Natural killer cell (primary cell): ENCODE measurements at places on chromosomes 6 and 20. TPM values are rescaled to one million over a fixed set of nuclear protein-coding genes. Genes with fewer than 3 reads are reported as not detected.

- H3K4me1 ChIP-seq = peaks cover 7% of the 10 kb centered on the region
- H3K27ac ChIP-seq = no peak overlapping the region
- no peaks in the 10 kb centered on the region for H3K27me3 ChIP-seq
- H3K36me3 ChIP-seq = no peaks in the 10 kb centered on the region
- no peak overlapping the region for H3K4me3 ChIP-seq
These were observed 30.7 kb upstream of the TMX4 start for GRCh38 chr20:8050157-8050837.

Gene LY6G6D
- total RNA-seq = not detected

GRCh38 chr20:47775841-47776240, 9.4 kb downstream of the SULF2 start:
- no peak overlapping the region for H3K27ac ChIP-seq
- H3K4me3 ChIP-seq = no peak overlapping the region
- H3K4me1 ChIP-seq = peaks cover 16% of the 10 kb centered on the region
- no peak for DNase-seq

Gene PNLDC1
- total RNA-seq = not detected

DNA sequence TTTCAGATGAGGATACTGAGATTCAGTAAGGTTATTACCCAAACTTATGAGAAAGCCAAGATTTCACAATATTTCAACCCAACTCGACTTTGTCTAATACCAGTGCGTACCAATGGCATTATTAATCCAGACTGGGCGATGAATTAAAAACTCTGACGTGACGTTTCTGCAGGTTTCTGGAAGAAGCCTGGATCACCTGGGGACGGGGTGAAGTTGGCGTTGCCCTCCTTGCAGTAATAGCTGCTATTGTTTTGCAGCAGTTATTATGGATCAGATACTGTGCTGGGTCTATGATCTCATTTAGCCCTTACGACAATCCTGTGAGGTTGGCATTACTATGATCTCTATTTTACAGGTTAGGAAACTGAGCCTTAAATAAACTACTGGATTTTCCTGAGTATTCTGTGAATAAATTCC, 569 bp upstream of the CDC5L start:
- no peak for DNase-seq
- peaks cover 12% of the 10 kb centered on the region for H3K4me1 ChIP-seq
- peak overlapping the region; percentile 94 for H3K27ac ChIP-seq

DNA sequence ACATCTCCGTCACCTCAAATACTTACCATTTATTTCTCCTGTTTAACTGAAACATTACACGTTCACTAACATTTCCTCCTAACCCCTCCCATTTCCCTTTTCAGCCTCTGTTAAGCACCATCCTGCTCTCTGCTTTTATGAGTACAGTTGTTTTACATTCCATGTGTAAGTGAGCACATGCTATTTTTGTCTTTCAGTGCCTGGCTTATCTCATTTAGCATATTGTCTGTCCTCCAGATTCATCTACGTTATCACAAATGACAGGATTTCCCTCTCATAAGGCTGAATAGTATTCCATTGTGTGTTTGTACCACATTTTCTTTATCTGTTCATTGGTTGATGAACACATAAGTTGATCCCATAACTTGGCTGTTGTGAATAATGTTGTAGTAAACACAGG, 22.7 kb downstream of the TAF11 start:
- H3K4me1 ChIP-seq = no peaks in the 10 kb centered on the region
- no peak overlapping the region for H3K4me3 ChIP-seq
- H3K27ac ChIP-seq = no peak overlapping the region
- peaks cover 36% of the 10 kb centered on the region for H3K36me3 ChIP-seq

Gene TCF21
- total RNA-seq = not detected

- H3K36me3 ChIP-seq = no peaks in the 10 kb centered on the region
- DNase-seq = no peak
- H3K27me3 ChIP-seq = no peaks in the 10 kb centered on the region
- H3K27ac ChIP-seq = no peak overlapping the region
- H3K4me1 ChIP-seq = no peaks in the 10 kb centered on the region
These were observed 26.7 kb upstream of the PDE10A start for GRCh38 chr6:165689699-165690098.

Gene TGM2
- total RNA-seq = 0.33 TPM

DNA sequence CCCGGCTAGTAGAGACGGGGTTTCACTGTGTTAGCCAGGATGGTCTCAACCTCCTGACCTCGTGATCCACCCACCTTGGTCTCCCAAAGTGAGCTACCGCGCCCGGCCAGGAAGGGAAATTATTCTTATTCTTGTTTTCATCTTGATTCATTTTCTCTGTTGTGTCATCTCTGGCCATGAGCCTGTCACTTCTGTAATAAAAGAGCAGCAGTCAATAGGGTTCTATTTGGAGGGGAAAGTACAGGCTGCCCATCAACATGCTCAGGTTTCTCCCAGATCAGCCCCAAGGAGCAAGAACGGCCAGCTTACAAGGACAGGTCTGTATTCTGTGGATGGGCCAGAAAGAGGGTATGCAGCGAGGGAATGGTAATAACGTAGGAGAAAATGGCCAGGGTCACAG, 345.0 kb downstream of the PREX1 start:
- no peaks in the 10 kb centered on the region for H3K36me3 ChIP-seq
- no peak overlapping the region for H3K27ac ChIP-seq
- H3K27me3 ChIP-seq = no peaks in the 10 kb centered on the region
- H3K4me3 ChIP-seq = no peak overlapping the region

Gene C20orf141
- total RNA-seq = not detected
